Left lung (tissue), 14 donors: ENCODE measurements at places on chromosomes 3 and 15. TPM values are rescaled to one million over a fixed set of nuclear protein-coding genes. Genes with fewer than 3 reads are reported as not detected.

GRAMD2A gene
- 20.7 TPM for total RNA-seq

THSD4 gene
- total RNA-seq: 24.6 TPM

SNTN gene
- total RNA-seq: 9.6 TPM

FOXL2NB gene
- total RNA-seq: not detected

UBA7 gene
- 97.4 TPM for total RNA-seq

CACNA2D3 gene
- total RNA-seq: 1.4 TPM

RBPMS2 gene
- 3.7 TPM for total RNA-seq

HTR3E gene
- not detected for total RNA-seq

CSPG5 gene
- 19.2 TPM for total RNA-seq
